ENCODE measurements at places on chromosomes 7 and 10.

- DNase-seq: no peak
Observed at GRCh38 chr7:126185959-126186580, 1066.7 kb downstream of the GRM8 start.

- no peak for DNase-seq
Observed at GRCh38 chr10:125159486-125159931, 854 bp downstream of the CTBP2 start.

GRCh38 chr10:132916421-132916841 lies 25.9 kb downstream of the CFAP46 start:
- no peak for DNase-seq

DNA sequence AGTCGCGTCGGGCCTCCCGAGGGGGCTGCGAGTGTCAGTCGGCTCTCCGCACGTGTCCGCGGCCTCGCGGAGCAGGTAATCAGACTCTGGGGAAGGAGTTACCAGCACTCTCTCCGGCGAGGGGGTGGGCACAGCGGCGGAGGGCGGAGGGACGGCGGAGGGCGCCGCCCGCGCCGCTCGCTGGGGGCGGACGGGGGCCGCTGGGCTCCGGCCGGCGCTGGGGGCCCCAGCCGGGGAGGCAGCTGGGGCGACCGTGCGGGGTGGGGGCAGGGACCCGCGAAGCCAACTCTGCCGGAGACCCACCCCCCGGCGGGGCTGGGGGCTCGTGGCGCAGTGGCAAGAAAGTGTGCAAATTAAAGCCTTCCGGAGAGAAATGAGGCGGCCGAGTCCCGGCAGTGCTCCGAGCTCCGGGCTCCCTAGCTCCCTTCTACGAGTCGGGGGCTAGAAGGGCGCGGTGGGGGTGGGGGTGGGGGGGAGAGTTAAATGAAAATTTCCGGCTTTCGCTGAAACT lies at the start of gene CDK6:
Gene CDK6 (minus strand): TSS at position 85 of the 511 bp plus-strand sequence. CDS start 3,250 bp downstream, outside the sequence.
- DNase-seq: no peak

DNA sequence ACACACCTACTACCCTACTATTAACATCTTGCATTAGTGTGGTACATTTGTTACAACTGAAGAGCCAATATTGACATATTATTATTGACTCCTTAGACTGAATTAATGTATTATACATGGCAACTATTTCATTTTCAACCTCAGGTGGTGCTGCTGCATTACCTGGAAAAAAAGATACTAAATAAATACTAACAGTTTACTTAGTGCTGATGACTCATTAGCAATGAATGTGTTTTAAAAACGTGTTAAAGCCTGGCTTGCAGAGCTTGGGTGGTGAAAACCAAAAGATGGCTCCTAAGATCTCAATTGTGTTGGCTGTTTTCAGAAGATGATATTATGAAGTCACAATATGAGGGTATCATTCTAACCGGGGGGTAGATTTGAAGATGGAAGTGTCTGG lies 34.8 kb downstream of the CFAP43 start:
- DNase-seq: no peak
